ENCODE measurements at places on chromosomes 3 and 15. TPM values are rescaled to one million over a fixed set of nuclear protein-coding genes. Genes with fewer than 3 reads are reported as not detected.

GPR149 gene
- not detected for total RNA-seq

ZFYVE19 gene
- 18.8 TPM for total RNA-seq

ACOX2 gene
- 0.21 TPM for total RNA-seq

GOLGA8R gene
- total RNA-seq = 1.6 TPM

CCR8 gene
- not detected for total RNA-seq

ANP32A gene
- 44.4 TPM for total RNA-seq

MYO5C gene
- total RNA-seq = 10.6 TPM

A4GNT gene
- total RNA-seq = not detected

GABRG3 gene
- not detected for total RNA-seq

PPIB gene
- 1,042 TPM for total RNA-seq

RTP1 gene
- not detected for total RNA-seq

ARGFX gene
- total RNA-seq = not detected

KLHL40 gene
- total RNA-seq = not detected

CHRNA3 gene
- total RNA-seq = not detected

NTRK3 gene
- not detected for total RNA-seq

IMPDH2 gene
- total RNA-seq = 203 TPM

LIPC gene
- not detected for total RNA-seq

C3orf80 gene
- total RNA-seq = 0.07 TPM

Data from nasal cavity respiratory epithelium epithelial cell of viscerocranial mucosa (primary cell).